Left renal cortex interstitium (tissue), 4 donors: ENCODE measurements at places on chromosomes 3 and 15.

GRCh38 chr15:65690173-65690572 lies 68.4 kb downstream of the SLC24A1 start:
- no peak for DNase-seq

- no peak for DNase-seq
Observed at GRCh38 chr15:98843844-98844243, 163.7 kb downstream of the PGPEP1L start.

DNA sequence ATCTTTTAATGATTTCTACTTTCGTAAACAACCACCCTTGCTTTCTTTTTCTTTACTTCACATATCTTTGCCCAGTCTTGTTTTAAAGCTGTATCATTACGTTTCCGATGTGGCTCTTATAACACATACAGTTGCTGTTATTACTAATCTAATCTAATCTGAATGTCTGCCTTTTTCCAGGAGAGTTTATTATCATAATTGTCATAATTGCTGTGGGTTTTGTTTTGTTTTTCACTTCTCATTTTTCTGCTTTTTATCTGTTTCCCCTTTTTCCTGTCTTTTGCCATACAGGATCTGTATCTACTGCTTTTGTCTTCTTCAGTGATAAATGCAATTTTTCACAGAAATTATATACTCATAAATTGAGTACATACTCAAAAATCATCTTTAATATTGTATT lies 24.9 kb downstream of the HACL1 start:
- no peak for DNase-seq

DNA sequence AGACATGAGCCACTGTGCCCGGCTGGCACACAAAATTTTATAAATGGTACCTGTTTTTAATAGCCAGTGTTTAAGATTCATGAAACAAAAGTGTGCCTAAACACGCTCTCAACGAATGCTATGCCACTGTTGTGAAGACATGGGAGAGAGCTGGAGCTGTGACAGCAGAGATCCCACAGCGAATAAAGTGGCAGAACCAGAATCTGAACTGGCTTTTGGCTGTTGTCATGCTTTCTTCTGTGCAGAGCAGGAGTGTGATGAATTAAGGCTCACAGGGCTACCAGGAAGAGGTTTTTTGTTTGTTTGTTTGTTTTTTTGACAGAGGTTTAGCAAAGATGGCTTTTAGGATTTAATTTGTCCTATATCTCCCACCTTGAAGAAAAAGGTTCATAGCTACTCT lies 14.5 kb downstream of the PTPRG start:
- DNase-seq = no peak

DNA sequence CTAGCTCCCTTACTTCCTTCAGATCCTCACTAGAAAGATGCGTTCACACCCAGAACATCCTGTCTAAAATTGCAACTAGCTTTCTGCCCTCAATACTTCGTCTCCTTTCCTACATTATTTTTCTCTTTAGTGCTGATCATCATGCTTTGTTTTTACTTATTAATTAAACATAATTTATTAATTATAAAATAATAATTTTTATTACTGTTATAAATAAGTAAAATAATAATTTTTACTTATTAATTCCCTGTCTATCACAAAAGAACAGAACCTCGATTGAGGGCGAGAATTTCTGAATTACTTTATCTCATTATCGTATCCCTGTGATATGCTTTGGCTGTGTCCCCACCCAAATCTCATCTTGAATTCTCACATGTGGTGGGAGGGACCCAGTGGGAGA lies 41.3 kb downstream of the GOLIM4 start:
- no peak for DNase-seq

DNA sequence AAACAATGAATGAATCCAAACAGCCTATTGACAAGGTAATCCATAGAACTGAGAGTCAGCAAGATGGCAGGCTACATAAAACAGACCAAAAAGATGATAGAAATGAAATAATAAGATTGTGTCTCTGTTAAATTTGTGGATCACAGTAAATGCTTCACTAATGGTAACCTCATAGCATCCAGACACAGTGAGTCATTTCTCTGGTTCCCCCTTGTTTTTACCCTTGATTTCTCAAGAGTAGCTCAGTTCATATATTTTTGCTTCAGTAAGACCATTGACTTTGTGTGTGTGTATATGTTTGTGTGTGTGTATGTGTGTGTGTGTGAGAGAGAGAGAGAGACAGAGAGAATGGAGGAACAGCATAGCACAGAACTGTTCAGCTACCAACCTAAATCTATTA lies 546.9 kb downstream of the RBMS3 start:
- DNase-seq = no peak

- DNase-seq = no peak
Observed at GRCh38 chr3:103699228-103699627, 1264.4 kb downstream of the ZPLD1 start.

GRCh38 chr3:78957456-78957855 lies 810.3 kb downstream of the ROBO1 start:
- DNase-seq = no peak

- DNase-seq = no peak
Observed at GRCh38 chr3:30428251-30428650, 178.2 kb upstream of the TGFBR2 start.

- no peak for DNase-seq
Observed at GRCh38 chr3:69510481-69511030, 124.7 kb upstream of the FRMD4B start.

DNA sequence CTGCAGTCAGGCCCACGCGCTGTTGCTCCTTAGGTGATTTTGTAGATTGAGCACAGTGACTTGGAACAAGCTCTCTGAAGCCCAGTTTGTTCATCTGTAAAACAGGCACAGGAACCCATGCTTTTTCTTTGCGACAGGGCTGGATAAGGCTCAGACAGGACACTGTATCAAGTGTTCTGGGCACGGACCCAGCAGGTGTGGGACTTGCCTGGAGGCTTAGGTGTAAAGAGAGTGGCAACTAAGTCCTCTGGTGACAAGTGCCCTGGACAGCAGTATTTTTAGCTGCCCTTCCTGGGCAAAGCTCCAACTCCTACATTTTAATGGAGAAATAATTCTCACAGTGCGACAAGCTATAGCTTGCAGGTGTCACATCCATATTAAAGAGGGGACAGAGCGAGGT lies 32.2 kb downstream of the CD276 start:
- DNase-seq = no peak

DNA sequence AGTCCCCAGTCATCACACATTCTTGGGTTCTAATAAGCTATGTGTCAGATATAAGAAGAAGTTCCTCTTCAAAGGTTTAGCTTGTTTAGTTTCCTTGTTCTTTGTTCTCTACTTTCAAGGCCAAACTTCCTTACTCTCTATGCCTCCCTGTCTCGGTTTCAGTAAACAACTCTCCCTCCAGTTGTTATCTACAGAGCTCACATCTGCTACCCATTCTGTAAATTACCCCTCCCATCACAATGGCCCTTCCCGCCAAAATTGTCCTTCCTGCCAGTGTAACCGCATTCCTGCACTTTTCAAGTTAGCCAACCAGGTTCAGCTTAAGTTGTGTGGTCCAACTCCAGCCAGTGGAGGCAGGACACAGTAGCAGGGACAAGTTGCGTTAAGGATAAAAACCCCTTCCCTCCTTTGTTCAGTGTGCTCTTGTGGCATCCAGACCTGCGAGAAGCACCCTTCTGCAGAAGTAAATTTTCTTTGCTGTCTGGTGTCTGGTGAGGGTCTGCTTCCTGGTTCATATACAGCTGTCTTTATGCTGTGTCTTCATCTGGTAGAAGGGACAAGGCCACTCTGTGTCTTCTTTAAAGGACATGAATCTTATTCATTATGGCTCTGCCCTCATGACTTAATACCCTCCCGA lies 342.1 kb upstream of the GRM7 start:
- DNase-seq = no peak

DNA sequence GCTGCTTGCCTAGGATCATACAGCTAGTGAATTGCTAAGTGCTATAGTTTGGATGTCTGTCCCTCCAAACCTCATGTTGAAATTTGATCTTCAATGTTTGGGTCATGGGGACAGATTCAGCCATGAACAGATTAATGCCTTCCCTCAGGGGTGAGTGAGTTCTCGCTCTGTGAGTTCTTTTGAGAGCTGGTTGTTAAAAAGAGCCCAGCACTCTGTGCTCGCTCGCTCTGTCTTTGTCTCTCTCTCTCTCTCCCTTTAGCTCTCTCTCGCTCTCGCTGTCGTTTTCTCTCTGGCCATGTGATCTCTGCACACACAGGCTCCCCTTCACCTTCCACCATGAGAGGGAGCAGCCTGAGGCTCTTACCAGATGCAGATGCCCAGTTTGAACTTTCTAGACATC lies 14.9 kb downstream of the TRH start:
- no peak for DNase-seq

DNA sequence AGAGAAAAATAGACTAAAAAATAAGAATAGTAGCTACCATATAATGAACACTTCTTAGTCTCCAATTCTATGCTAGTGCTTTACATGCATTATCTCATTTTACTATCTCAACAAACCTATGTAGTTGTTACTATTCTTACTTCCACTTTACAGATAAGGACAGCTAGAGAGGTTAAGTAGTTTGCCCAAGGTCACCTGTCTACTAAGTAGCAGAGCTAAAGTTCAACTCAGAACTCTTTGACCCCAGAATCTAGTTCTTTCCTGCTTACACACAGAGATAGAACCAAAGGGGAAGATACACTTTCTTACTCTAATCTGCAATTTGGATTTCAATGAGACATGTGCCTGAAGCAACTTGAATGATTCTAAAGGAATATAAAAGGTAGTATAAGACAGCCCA lies 24.7 kb upstream of the SPRED1 start:
- DNase-seq = no peak

- DNase-seq = no peak
Observed at GRCh38 chr3:197878427-197878826, 71.6 kb upstream of the RPL35A start.

DNA sequence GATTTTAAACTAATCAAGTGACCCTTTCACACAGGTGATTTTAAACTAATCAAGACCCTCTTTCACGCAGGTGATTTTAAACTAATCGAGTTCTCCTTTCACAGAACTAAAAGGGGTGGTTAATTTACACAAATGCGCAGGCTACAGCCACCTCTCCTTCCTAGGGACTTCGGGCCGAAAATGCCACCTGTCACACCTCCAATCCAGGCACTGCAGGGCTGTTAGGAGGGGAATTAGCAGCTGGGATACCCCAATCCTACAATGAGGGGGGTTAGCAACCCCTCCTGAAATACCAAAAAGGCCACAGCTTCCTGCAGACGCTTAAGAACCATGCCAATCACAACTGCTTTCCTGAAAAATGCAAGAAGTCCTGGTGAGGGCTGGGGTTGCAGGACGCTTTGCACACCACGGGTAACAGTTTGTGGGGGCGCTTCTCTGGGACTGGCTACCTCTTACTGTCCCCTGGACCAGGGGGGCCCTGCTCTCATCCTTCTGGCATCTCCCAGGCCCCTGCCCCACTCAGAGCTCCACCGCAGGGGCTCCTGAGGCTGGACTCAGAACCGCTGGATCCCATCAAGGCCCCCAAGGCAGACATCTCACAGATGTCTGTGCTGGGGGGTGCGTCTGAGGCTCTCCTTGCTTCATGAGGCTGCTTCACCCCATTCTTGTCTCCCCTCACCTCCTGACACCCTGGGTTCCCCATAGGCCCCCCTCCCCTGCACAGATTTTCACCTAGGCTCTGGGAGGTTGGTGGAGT lies 145.9 kb downstream of the OR4M2 start:
- no peak for DNase-seq

DNA sequence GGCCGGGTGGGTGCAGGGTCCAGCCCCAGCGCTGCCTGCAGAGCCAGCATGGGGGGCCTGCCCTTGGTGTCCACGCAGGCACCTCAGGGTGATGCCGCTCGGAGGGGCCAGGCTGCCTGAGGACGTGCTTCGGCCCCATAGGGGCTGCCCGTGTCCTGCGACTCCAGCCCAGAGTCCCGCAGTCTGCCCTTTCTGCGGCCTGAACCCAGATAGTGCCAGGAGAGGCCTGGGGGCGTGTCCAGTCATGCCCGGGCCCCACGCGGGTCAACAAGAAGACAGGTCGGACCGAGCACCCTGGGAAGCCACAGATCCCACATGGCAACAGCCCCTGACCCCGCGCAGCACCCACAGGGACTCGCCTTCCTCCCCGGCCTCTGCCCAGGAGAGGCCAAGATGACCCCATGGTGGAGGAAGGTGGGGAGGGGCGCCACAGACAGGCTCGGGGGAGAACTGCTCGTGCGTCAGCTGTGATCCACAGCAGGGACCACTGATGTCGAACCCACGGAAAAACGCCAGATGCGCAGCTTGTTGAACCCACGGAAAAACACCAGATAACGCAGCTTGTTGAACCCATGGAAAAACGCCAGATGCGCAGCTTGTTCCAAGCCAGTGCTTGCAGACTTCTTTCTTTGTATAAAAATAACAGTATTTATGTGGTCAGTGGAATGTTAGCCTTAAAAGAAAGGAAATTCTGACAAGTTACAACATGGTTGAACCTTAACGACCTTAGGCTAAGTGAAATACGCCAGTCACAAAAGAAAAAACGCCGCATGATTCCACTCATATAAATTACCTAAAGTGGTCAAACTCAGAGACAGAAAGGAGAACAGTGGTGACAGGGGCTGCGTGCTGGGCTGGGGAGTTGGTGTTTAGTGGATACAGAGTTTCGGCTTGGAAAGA lies 28.5 kb downstream of the CYFIP1 start:
- DNase-seq = no peak

- DNase-seq = no peak
Observed at GRCh38 chr3:129017484-129017899, 16.4 kb downstream of the EFCC1 start.

DNA sequence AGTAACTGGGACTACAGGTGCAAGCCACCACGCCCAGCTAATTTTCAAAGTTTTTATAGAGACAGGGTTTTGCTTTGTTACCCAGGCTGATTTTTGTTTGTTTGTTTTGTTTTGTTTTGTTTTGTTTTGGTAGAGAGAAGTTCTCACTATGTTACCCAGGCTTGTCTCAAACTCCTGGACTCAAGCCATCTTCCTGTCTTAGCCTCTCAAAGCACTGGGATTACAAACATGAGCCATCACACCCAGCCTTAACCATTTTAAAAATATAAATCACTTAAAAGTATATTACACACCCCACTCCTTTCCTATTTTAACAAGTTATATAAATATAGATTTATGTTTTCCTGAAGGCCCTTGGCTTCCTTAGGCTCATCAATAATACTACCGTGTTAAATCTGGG lies 6.5 kb upstream of the DYNC1LI1 start:
- no peak for DNase-seq

- DNase-seq = no peak
Observed at GRCh38 chr3:130310109-130310508, 35.4 kb upstream of the COL6A5 start.

DNA sequence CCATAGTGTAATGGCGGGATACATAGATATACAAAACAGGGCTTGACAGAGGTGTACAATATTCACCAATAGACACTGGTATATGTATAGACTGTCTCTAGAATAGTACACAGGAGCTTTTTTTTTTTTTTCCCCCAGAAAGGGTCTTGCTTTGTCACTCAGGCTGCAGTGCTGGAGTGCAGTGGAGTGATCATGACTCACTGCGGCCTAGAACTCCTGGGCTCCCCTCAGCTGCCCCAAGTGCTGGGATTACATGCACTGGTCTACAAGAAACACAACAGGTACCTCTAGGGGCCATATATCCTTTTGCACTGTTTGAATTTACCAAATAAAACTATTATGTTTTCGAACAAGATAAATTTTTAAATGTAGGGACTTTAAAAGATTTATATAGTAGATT lies 12.3 kb downstream of the RHOA start:
- DNase-seq = no peak
